ENCODE measurements at places on chromosomes 13 and 19. TPM values are rescaled to one million over a fixed set of nuclear protein-coding genes. Genes with fewer than 3 reads are reported as not detected.
A peak's percentile ranks its signal among the peaks of the same experiment; 100 is the strongest.

DNA sequence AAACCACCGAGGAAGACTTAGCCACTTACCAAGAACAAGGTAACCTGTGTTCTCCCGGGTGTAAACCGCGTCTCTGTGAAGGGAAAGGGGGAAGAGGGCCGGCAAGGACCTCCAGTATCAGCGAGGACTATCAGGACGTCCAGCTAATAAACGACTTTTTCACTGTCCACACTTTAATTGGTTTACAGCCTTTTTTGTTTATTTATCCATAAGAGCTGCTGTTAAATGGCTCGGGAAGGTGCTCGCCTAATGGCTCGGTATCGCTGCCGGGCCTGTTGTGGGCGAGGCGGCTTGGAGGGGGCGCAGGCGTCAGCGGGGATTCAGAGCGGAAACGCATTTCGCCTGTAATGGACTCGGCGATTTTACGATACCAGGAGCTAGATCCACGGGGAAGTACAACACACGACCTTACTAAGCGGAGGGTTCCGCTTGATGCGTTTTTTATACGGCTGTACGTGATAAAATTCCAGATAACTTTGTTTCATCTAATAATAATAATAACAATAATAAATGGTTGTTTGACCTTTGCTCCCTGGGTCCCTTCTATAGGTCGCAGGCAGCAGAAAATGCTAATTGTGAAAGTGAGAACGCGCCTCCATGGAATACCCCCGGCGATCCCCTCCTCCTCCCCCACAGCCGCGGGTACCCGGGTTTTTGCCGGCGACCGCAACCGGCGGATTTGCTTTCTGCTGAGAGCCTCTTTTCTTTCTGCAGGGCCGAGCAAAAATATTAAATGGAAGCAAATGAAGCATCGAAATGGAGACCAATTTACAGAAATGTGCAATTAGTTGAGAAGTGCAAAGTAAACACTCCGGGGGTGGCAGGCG is 2.5 kb upstream of the PDX1 start:
- DNase-seq, result no peak

GRCh38 chr13:98839856-98840769 is 87.6 kb upstream of the SLC15A1 start:
- no peak for DNase-seq

GRCh38 chr13:95411428-95412040 is 110.3 kb upstream of the ABCC4 start:
- DNase-seq, result no peak

DNA sequence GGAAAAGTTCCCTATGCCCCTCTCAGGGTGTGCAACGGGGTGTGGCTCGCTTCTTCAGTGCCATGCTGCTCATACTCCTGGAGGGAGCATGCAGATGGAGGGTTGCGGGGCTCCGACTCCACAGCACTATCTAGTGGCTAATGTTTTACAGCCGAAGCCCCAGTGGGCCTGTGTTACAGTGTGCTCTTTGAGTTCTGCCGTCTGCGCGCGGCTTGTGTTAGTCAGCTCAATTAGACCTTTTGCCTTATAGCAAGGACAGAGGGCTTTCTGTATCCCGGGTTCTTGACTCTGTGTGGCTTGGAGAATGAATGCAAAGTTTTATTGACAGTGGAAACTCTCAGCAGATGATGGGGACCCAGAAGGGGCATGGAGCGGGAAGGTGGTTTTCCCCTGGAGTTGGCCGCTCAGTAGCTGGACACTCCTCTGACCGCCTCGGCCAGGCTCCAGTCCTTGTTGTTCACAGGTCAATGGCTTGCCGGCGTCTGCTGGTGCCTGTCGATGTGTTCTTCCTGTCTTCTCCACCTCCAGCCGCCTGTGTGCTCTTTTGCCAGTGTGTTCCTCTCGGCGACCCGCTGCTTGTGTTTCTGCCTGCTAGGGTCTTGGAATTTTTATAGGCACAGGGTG is 383.4 kb downstream of the LMO7 start:
- DNase-seq, result no peak

- DNase-seq, result no peak
Observed at GRCh38 chr13:40074338-40074737, 418.9 kb downstream of the COG6 start.

- DNase-seq, result no peak
Observed at GRCh38 chr19:18696023-18696422, 12.5 kb downstream of the CRTC1 start.

- DNase-seq, result peak; percentile 21
Observed at GRCh38 chr19:43524922-43525835, 1.8 kb downstream of the ETHE1 start.

DNA sequence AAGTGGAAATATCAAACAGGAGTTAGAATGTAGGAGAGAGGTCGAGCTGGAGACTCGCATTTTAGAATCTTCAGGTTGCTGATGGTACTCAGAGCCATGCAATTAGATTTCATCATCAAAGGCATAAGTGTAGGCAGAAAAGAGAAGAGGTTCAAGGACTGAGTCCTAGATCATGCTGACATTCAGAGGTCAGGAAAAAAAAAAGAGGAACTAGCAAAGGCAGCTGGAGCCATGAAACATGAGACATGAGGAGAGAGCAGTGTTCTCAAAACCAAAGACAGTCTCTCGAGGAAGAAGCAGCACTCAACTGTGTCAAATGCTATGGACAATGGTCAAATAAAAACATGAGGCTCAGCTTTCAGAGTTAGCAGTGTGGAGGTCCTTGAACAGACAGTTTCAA is 12.4 kb upstream of the TPP2 start:
- no peak for DNase-seq

DNA sequence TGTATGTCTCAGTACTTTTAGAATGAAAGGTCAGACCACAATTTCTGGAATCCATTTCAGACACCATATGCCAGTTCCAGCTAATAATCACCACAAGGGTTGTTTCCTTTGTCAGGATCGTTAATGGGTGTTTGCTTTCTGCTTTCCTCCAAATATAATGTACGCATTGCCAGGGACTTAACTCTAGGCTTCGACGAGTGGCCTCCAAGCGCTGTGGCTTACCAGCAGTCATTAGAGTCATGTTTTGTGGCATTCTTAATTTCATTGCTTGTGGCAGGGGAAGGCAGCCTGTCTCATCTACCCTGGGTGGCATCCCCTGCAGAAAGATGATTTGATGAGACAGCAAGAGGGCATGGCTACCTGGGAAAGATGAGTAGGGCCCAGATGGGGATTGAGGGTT is 22.5 kb downstream of the SAFB start:
- DNase-seq, result no peak

- no peak for DNase-seq
Observed at GRCh38 chr13:50275392-50276063, 260.3 kb downstream of the KCNRG start.

DNA sequence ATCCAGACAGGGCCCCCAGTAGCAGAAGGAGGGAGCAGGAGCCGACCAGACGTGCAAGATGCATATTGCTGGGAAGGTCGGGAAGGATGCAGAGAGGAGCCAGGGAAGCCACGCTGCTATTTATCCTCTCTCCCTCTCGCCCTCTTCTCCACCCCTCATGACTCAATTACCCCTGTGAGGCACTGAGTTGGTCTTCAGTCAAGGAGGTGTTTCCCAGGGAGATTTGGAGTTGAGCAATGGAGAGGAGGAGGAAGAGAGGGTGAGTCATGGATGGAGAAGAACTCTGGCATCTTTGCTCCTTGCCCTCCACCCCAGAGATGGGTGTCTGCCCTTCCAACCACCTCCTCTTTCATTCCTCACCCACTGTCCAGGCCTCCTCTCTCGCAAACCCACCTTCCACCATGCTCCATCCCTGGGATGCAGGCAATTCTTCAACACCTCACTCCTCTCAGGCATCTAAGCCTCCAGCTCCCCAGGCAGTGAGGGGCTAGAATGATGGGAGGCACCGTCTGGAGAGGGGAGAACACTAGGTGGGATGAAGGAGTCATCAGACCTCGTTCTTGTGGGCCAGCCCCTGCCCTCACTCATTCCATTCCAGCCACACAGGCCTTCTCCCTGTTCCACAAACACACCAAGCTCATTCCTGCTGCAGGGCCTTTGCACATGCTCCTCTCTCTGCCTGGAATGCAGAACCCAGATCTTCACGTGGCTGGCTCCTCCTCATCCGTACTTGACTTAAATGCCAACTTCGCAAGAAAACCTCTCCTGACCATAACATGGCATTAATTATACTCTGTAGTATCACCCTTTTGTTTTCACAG is at the start of gene SBSN:
Gene SBSN, minus strand, starts transcription at position 94 of the 821 bp plus-strand sequence. Its CDS starts 30 bp downstream, at position 64.
- DNase-seq, result no peak

GRCh38 chr19:39833160-39833463 is 850 bp downstream of the DYRK1B start:
- no peak for DNase-seq

DNA sequence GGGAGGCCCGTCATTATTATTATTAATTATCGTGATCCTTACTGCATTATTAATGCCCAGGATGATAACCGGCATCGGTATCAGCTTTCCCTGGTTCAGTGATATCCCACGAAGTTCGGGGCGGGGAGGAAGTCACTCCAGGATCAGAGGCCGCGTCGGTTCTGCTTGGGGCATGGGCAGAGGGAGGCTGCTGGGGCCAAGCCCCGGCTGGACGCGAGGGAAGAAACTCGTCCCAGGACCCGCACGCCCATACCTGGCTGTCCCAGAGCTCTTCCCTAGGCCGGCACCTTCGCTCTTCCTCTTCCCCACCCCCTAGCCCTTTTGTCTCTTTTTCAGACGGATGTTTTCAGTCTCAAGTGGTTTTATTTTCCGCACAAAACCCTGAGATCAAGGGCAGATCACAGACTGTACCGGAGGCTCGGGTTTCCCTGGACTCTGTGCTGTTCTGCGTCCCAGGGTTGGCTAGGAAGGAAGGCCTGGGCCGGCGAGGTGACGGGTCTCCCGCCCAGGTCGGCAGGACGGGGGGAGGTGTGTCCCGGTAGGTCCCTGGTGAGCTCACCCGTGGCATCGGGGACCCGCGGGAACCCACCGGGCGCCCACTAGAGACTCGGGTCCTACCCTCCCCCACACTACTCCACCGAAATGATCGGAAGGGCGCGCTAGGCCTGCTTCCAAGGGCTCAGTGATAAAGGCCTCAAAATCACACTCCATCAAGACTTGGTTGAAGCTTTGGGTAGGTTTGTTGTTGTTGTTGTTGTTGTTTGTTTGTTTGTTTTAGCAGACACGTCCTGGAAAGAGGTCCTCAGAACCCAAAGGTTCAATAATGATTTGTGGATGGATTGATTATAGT is 7.9 kb downstream of the ZIC2 start:
- no peak for DNase-seq

DNA sequence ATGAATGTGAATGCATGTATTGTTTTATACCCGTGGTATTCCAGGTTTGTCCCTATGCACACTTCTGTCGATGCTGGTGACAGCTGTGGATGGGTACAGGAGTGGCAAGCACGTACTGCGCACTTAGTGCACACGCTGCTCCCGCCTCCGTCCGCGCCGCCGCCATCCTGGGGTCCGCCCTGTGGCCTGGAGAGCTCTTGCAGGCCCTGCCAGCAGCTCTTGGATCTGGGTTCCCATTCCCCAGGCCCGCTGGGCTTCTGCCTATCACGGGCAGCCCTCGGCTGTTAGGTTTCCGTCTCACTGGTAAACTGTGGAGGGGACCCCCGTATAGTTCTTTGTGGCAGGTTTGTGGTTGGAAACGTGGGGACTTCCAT is 4.0 kb downstream of the GNA11 start:
- no peak for DNase-seq

- no peak for DNase-seq
Observed at GRCh38 chr19:18789883-18790565, 1.1 kb downstream of the COMP start.

GRCh38 chr13:111304603-111305289 is 15.7 kb upstream of the TEX29 start:
- DNase-seq, result no peak

DMRTC2 gene
- polyA plus RNA-seq, result not detected

GET3 gene
- 124 TPM for polyA plus RNA-seq

FGF21 gene
- polyA plus RNA-seq, result not detected

URAD gene
- not detected for polyA plus RNA-seq

ZNF625 gene
- polyA plus RNA-seq, result 3.6 TPM

SBSN gene
- polyA plus RNA-seq, result not detected

SIAH3 gene
- not detected for polyA plus RNA-seq

POU2F2 gene
- polyA plus RNA-seq, result 2.0 TPM

LYPD5 gene
- not detected for polyA plus RNA-seq

Data from immature natural killer cell (primary cell).